ENCODE measurements at places on chromosomes 13 and 19.

- no peak for DNase-seq
Measured at GRCh38 chr13:39864221-39864620, 208.8 kb downstream of the COG6 start.

GRCh38 chr13:47252627-47253026 lies 355.8 kb upstream of the HTR2A start:
- DNase-seq = no peak

GRCh38 chr13:111508164-111508870 lies 187.9 kb downstream of the TEX29 start:
- DNase-seq = no peak

DNA sequence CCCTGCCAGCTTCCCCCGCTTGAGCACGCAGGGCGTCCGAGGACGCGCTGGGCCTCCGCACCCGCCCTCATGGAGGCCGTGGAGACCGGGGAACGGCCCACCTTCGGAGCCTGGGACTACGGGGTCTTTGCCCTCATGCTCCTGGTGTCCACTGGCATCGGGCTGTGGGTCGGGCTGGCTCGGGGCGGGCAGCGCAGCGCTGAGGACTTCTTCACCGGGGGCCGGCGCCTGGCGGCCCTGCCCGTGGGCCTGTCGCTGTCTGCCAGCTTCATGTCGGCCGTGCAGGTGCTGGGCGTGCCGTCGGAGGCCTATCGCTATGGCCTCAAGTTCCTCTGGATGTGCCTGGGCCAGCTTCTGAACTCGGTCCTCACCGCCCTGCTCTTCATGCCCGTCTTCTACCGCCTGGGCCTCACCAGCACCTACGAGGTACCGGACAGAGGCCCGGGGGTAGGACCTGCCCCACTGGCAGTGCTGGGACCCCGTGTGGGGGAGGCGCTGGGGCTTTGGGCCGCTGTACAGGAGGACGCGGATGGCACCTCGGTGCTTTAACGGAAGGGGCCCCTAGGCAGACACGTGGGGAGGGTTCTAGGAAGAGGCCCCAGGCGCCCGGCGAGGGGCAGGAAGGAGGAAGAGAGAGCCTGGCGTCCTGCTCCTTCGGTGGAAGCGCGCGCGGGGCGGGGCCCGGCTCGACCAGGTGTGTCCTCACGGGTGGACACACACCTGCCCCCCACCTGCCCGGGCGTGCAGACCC lies 681 bp downstream of the SLC5A5 start:
- DNase-seq = no peak

Measured in activated CD8-positive, alpha-beta memory T cell treated with anti-CD3 and anti-CD28 coated beads for 1 hour (primary cell).